ENCODE measurements at places on chromosomes 5 and 9.

GRCh38 chr9:4838189-4838546 is 45.4 kb downstream of the RCL1 start:
- DNase-seq: no peak

GRCh38 chr9:132125944-132126679 is 35.7 kb upstream of the NTNG2 start:
- DNase-seq: no peak

DNA sequence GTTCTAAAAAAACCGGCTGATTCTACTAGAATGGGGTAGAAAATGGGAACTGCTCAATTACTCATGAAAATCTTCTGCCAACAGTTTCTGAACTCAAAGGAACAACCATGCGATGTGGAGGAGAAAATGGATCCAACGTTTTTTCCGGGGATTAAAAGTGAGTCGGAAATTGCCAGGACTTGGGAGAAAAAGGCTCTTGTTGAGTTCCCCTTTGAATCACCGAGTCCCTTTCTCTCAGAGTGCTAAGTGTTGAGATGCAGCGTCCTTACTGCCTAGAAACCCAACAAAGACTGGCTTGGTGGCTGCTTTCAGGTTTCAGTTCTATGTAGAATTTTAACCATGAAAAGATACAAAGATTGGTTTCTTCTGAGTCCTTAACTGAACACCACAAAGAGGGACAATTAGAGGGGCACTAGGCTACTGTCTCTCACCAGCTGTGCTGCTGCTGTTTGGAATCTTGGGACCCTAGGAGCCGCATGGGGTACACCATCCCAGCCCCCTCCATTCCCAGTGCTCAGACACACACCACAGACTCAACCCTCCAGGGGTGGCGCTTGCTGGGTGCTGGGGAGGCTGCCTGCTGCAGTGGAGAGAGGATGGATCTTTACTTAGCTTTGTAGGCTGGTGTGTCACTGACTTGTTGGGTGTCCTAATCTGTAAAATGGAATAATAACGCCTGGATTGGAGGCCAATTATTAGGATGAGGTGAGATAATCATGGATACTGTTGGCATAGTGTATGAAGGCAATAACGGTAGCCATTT is 21.5 kb upstream of the NEUROG1 start:
- DNase-seq: no peak

GRCh38 chr9:96107436-96107835 is 194.5 kb downstream of the HSD17B3 start:
- no peak for DNase-seq

DNA sequence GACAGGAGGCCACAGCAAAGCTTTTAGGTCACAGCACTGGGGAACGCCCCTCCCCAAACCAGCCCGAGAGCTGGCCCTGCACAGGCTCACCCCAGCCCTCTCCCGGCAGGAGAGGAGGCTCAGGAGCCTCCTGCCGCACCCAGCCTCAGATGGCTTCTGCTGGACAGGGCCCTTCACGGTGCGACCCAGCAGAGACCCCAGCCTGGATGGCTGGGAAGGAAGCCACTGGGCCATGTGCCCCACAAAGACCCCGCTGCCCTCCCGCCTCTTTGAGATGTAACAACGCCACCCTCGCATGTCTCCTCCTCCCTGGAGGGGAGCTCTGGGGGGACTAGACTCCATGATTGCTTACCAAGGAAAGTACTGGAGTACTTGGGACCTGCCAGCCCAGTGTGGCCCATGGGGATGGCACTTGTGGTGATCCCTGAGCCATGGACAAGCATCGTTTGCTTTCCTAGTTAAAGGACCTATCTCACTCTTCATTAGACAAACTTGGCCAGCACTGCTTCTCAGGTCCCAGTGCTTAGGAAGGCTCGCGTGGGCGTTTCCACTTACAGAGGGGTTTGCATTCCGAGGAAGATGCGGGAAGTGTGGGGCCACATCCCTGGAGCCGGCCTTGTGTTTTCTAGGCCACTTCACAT is 9.0 kb downstream of the MYMK start:
- no peak for DNase-seq

DNA sequence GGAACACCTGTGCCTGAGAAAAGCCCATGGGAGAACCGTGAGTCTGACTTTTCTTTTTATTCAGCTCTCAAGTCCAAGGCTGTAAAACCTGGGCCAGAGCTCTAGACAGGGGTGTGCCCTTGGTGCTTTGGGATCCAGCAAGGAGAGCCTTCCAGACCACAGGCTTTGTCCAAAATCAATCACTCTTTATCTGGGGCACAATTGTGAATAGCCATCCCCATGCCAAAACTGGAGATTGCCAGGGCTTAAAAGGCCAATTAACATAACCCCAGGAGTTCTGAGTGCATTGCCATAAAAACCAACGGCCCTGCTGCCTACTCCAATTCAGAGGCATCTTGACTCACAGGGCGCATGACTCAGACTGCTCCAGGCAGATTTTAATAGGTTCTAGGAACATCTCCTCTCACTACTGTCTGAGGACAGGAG is 391.8 kb downstream of the ARHGEF28 start:
- no peak for DNase-seq

GRCh38 chr5:2263763-2264162 is 381.0 kb upstream of the IRX4 start:
- no peak for DNase-seq

DNA sequence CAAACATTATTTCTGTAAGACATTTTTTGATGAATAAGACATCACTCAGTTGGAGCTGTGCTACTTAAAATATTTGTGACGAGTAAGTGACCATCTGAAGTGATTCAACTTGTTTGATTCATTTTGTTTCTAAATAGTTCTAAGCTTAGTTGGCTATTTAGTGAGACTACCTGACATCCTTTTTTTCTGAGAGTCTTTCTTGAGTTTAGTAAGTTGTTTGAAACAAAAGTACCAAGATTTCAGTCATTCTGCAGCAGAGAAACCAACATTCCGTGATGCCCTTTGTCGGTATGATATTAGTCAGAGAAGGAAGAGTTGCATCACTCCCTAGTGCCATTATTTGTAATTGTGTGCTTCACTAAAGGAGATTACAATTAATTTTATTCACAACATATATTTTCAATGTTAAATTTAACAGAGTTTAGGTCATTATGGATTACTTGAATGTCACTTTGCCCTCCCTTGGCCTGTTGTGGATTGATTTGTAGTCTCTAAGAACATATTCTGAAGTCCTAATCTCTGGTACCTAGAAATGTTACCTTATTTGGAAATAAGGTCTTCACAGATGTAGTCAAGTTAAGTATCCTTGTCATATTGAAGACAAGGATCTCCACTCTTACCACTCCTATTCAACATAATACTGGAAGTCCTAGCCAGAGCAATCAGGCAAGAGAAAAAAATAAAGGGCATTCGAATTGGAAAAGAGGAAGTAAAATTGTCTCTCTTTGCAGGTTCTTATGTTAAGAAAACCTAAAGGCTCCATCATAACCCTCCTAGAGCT is 212.2 kb downstream of the PCSK1 start:
- no peak for DNase-seq

GRCh38 chr5:6632324-6632887 is 438 bp downstream of the NSUN2 start:
- DNase-seq: no peak

DNA sequence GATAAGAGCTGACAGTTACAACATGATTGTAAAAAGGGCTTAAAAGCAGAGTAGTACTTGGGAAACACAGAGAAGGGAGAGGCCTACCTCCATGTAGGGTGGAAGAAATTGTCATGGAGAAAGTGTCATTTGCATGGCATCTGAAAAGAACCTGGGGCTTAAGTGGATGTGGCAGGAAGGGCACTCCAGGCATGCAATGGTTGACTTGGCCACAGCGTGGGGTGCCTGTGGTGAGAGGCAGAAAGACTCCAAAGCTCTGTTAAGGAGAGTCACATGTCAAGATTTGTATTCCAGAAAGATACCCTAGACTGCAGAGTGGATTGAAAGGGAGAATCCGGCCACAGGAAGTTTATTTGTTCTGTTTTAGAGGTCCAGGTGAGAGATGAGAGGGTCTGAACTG is 2.4 kb downstream of the POLR3G start:
- peak; percentile 2 for DNase-seq

DNA sequence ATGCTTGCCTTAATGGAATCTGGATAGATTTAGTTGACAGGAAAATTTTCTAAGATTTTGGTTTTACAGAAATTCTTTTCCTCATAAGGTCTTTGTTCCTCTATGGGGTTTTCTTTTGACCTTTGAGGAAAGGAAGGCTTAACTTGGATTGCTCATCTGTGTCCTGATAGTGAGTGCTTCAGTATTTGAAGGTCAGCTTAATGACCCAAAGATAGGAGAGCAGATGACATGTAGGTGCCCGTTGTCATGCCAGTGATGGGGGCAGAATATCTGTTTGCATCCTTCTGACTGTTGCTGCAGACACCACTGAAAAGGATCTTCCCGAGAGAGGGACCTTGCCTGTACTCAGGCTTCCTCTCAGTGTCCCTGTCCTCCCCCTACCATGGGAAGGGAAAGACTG is 30.9 kb downstream of the MEGF10 start:
- DNase-seq: no peak

DNA sequence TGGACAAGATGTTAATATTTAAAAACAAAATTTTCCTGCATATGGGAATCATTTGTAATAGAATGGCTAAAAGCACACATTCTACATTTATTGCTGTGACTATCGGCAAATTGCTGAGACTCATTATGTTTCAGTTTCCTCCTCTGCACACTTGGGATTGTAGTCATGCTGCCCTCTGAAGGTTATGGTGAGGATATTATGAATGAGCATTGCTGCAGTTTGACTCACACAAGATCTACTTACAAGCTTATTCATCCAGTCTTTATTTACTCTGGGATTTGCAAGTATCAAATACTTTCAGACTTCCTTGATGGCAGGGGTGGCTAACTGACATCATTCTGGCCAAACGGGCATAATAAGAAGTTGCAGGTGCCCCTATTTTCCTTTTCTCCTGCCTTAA is 9.5 kb upstream of the NFIL3 start:
- peak; percentile 85 for DNase-seq

GRCh38 chr9:89477811-89478630 is 19.9 kb downstream of the SEMA4D start:
- DNase-seq: peak; percentile 95

DNA sequence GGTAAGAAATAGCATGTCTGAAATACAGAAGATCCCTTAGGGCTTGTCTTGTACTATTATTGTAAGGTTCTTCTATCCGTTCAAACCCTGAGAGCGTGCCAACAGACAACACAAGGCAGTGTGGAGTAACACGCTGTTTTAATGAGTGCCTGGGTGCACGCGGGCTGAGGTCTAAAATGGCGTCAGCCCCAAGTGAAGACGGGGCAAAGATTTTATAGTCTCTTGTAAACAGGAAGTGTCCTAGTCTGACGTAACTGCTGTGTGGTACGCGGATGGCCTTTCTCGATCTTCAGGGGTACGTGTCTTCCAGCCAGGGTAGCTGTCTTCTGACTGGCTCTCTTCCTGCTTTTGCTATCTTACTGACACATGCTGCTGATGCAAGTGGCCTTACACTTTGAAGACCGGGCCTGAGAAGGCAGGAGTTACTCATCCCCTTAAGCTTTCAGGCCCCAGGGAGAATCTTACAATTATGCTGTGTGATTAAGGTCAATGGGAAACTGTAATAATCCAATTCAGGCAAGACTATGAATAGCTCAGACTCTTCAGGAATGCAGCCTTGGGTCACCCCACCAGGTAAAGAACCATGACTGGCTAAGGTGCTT is 1812.0 kb upstream of the CDH9 start:
- DNase-seq: no peak

- DNase-seq: no peak
These were observed 1.8 kb upstream of the PPARGC1B start for GRCh38 chr5:149728303-149728702.

All from endothelial cell of umbilical vein (primary cell).